ENCODE measurements at places on chromosomes 13 and 19. TPM values are rescaled to one million over a fixed set of nuclear protein-coding genes. Genes with fewer than 3 reads are reported as not detected.

The SYDE1 gene
- polyA plus RNA-seq: not detected

The ZNF780B gene
- polyA plus RNA-seq: 9.3 TPM

DNA sequence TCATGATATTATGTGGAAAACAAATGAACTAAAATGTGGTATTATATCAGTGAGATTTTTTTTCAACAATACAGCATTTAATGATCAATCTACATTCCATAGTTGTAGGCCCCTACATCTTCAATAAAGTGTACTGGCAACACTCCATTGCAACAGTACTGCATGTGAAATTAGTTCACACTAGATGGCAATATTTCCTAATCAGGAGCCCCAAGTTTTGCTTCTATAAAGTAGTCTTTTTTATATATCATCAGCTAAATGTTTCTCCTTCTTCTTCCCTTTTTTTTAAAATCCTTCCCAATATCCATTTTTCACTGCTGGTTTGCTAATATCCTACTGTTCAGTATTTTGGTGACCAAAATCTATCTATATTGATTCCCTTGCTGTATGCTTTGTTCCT lies 528.3 kb upstream of the ATXN8OS start:
- DNase-seq: no peak
- no peaks in the 10 kb centered on the region for H3K36me3 ChIP-seq
- H3K27ac ChIP-seq: no peak overlapping the region
- no peaks in the 10 kb centered on the region for H3K4me1 ChIP-seq

The YJEFN3 gene
- polyA plus RNA-seq: not detected

DNA sequence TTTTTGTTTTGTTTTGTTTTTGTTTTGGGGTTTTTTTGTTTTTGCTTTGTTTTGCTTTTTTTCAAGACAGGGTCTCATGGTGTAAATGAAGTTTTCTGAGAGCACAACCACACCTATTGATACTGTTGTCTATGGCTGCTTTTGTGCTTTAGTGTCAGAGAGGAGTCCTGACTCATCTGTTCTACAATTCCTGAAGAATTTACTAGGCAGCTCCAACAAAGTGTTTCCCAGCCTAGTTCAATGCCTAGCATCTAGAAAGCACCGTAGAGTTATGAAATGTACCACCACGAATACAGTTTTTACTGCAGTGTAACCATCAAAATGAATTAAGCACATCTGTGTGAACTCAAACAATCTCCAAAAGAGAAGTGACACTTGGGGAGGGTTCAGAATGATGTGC lies 21.2 kb downstream of the SAFB start:
- no peak overlapping the region for H3K27ac ChIP-seq
- DNase-seq: no peak
- H3K27me3 ChIP-seq: no peaks in the 10 kb centered on the region
- no peak overlapping the region for H3K4me3 ChIP-seq

Data from CD4-positive, alpha-beta memory T cell (primary cell).